GM04504 (cell line): ENCODE measurements at places on chromosomes 6 and 20.
A peak's percentile ranks its signal among the peaks of the same experiment; 100 is the strongest.

DNA sequence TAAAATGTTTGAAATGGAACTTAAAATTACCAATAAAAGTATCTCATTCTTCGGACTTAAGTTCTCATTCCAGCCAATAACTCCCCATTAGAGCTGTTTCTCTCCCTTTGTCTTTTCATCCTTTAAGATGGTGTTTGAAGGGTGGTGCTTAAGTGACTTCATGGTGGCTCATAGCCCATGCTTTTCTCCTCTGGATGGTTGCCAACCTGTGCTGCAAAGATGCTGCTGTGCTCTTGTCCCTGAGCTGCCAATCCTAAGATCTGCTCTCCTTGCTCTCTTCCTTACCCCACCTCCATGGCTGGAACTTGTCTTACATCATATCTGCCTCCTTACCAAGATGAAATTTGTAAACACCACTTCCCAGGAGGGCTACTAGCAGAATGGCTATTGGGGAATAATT is 31.6 kb upstream of the PNRC1 start:
- DNase-seq = no peak

DNA sequence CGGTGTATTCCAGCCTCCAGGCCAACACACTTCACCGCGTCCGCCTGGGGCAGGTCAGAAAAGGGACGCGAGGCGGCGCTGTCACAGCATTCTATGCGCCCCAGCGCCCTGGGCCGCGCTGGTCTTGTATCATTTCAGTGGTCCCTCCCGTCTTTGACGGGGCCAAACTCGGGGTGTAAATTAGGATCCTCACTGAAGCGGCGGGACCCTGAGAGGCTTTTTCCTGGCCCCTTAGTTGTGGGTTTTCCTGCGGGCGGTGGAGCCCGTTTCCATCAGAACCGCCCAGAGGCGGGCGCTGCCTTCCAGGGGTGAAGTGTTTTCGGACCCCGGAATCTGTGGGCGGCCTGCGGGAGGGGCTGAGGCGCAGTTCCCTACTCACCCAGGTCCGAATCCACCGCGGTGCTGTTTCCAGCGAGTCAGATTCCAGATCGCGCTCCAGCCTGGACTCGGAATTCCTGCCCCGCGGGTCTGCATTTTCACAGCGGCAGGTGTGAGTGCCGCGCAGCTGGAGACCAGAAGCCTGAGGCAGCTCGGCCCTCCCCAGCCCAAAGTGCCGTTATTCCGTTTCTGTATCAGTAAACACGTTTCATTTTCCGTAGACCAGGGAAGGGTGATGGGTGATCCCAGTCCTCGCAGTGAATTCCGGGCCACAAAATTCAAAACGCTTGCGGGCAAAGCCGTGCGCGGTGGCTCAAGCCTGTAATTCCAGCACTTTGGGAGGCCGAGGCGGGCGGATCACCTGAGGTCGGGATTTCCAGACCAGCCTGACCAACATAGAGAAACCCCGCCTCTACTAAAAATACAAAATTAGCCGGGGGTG is 3.9 kb upstream of the MICB start:
- peak; percentile 55 for DNase-seq

DNA sequence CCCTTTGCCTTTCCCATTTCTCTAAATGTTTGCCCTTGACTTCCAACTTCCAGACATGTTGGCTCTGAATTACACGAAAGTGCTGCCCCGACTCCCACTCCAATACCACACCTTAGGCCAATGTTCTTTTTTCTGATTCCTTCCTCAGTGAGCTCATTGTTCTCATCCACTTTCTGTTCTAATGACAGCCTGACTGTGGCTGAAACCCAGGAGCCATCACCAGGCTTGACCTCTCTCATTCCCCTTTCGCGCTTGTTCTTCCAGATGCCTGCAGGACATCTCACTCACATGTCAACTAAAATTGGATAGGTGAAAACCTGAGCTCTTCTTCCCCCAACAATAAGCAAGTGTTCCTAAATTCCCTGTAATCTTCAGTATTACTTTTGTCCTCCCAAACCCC is 40.4 kb downstream of the PTPRK start:
- no peak for DNase-seq

GRCh38 chr6:32967151-32968091 is 973 bp upstream of the BRD2 start:
- DNase-seq = no peak

- DNase-seq = no peak
Measured at GRCh38 chr6:168581236-168581635, 140.3 kb downstream of the SMOC2 start.

DNA sequence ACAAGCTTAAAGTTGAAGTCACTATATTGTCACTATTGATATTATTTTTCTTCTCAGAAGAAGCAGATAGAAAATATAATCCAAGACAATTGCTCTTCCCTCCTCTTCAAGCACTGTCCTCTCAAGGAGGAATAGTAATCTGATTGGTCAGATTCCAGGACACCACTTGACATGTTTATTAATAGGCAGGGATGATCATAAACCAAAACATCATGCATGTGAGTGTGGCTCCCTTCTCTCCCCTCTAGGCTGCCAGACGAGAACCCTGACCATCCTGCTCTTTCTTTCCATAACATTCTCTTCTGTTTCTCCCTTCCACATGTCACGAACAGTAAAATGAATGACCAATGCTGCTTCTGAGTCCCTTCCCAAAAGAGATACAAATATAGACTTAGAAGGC is 7.5 kb downstream of the ATG5 start:
- DNase-seq = no peak

DNA sequence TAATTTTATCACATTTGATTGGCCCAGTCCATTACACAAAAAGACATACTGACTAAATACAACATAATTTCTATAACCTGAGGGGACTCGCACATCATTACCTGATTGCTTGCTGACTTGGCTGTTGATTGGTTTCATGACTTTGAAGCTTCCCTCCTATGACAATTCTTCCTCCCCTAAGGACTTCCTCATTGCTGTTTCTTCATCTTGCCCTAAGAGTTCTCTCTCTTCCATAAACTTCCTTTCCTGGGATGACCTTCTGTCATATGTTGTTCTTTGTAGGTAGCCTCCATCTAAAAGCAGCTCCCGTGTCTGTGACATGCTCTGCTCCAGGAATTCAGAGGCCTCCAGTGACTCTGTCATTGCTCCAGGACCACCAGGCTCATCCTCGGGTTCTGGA is 22.6 kb downstream of the RSPH3 start:
- no peak for DNase-seq

DNA sequence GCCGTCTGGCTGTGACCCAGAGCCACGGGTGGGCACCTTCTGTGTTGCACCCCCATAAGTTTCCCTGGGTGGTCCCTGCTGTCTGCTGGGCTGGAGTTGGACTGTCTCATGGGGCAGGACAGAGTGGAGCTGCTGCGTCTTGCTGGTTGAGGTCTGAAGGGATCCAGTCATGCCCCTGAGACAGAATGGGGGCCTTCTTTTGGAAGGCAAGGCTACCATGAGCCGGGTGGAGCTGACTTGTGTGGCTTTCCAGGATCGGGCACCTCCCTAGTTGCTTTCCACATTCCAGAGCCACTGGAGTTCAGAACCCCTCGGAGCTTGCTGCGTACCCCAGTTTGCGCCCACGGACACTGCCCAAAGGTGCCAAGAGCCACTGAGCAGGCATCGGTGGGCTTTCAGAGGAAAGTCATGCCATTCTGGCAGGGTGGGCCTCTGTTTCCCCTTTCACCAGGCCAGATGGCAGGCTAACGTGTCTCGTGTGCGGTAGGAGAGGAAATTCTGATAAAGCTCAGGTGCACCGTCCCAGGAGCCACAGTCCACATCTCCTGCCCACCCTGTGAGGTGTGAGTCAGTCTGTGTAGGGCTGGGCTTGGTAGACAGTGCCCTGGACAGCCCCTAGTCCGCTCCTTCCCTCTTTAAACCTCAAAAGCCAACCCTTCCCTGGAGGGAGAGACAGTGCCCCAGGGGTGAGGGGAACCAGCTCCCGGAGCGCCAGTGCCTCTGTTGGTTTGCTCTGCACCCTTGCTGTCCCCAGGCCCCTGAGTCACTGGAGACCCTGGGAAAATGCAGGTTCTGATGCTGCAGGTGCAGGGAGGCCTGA is 125.3 kb downstream of the SYCP2 start:
- DNase-seq = no peak

DNA sequence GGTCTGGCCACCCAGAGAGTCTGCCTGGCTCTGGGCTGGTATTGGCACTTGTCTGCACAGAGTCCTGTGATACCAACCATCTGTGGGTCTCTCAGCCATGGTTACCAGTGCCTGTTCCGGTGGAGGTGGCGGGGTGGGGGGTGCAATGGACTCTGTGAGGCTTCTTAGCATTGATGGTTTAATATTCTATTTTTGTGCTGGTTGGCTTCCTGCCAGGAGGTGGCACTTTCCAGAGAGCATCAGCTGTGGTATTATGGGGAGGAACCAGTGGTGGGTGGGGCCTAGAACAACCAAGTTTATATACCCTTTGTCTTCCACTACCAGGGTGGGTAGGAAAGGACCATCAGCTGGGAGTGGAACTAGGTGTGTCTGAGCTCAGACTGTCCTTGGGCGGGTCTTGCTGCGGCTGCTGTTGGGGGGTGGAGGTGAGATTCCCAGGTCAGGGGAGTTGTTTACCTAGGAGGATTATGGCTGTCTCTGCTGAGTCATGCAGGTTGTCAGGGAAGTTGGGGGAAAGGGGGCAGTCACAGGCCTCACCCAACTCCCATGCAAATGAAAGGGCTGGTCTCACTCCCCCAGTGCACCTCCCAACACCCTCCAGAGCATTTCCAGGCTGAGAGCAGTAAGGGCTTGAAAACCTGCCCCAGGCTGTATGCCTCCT is 117.5 kb downstream of the FLRT3 start:
- no peak for DNase-seq
